ENCODE measurements at places on chromosomes 5 and 9.
A peak's percentile ranks its signal among the peaks of the same experiment; 100 is the strongest.

DNA sequence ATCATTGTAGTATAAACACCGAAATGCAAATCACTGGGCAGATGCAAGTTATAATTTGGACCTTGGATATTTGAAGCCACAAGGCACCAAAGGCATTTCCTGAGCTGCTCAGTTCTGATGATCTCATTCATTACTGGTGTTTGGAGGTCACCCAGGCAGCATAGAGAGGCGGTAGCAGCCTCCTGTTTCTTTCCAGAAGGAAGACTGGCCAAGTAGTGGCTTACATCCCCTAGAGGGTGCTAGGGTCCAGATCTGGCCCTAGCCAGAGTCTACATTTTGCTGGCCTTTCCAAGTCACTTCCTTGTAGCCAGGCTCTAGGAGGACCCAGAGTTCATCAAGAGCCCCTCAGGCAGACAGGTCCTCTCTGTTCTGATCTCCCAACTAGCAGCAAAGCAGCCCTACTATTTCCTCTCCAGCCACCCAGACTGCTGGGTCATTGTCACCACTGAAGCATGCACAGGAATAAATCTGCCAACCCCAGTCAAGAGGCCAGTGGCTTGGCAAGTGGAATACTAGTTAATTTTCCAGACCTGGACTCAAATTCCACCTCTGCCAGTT is 33.4 kb upstream of the TTC1 start:
- no peak for DNase-seq

DNA sequence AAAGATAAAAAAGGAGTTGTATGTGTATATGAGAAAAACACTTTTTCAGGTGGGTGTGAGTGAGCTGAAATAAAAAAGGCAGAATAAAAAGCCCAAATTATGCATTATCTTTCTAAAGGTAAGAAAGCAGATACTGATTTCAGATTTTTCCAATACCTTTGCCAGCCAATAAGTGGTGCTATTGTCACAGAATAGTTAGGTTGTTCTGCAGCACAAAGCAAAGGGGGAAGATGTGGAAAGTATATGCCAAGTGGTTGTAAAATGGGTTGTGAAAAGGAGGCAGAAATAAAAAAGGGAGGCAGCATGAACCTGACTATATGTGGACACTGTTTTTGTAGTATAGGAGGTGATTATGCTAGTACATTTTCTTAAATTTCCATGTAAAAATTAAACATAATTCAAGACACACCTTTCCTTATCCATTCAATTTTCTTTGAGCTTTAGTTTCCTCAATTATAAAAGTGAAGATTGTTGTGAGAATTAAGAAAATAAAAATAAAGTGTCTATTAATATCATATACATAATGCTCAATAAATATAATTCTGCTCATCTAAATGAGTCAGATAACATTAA is 106.7 kb downstream of the SMIM15 start:
- peak; percentile 7 for DNase-seq

DNA sequence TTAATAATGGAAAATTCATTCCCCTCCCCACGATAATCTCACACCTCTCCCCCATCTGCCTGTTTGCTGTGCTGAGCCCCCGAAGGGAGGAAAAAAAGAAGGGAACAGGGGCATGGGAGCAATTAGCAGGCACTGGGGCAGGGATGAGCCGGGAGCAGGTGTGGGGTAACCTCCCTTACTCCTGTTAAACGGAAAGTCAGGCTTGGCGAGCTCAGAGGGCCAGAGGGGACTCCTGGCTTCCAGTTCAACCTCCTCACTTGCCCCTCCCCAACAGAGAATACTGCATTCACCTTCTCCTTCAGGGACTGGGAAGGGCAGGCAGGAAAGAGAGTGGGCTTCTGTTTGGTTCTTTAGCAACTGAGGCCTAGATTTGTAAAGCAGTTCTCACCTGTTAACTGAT is 1.6 kb downstream of the AFAP1L1 start:
- DNase-seq: no peak

GRCh38 chr9:121878271-121878822 is 214.8 kb downstream of the TTLL11 start:
- DNase-seq: no peak

- DNase-seq: no peak
Measured at GRCh38 chr5:72248410-72248981, 71.5 kb downstream of the MRPS27 start.

DNA sequence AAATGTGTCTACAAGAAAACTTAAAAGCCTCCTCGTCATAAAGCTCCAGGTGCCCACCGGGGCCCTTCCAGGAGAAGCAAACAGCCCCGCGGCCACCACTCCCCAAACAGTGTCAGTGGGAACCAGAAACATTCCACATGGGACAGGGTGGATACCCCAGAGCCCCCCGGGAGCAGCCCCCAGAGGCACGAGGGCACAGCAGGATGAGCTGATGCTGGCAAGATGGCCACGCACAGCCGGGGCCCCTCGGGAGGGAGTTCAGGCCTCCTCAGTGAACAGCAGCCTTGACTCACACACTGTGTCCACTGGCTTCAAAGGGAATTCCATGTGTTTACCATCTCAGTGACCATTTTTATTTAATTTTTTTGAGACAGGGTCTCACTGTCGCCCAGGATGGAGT is 10.5 kb downstream of the EXD3 start:
- no peak for DNase-seq

DNA sequence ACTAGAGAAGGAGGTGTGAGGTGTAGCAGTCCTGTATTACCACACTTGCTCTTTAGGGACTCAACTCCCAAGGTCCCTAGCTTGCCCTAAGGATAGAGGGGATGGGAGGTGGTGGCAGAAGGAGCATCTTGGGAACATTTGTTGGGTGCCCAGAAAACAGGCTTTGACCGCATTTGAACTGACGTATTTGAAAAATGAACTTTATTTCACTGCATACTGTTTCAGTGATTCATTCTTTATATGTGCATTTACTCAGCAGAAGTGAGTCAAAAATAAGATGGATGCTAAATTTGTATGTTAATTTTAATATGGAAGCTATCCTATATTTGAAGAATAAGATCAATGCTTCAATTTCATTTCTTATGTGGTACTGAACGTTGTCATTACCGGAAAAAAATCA is 18.7 kb downstream of the DMRT3 start:
- no peak for DNase-seq

GRCh38 chr9:15714746-15715145 is 161.9 kb downstream of the CCDC171 start:
- no peak for DNase-seq

DNA sequence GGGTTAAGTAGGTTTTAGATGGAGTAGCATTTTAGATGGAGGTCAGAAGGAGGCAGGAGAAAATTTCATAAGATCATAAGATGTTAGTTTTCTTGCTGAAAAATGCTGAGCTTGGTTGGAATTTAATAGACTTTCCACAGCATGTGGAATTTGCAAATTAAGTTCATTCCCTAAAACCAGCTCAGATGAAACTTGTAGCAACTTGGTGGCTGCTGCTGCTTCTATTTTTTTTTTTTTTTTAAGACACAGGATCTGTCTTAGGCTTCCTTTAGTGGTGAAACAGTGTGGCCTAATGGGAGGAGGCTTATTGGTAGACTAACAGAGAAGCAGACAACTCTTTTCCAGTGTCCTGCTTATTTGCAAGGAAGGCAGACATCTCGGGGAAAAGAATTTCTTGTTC is 154.5 kb downstream of the AOPEP start:
- no peak for DNase-seq

GRCh38 chr9:109414125-109414785 is 83.9 kb downstream of the PTPN3 start:
- no peak for DNase-seq

GRCh38 chr5:83973925-83974815 is 253.5 kb upstream of the HAPLN1 start:
- DNase-seq: no peak

DNA sequence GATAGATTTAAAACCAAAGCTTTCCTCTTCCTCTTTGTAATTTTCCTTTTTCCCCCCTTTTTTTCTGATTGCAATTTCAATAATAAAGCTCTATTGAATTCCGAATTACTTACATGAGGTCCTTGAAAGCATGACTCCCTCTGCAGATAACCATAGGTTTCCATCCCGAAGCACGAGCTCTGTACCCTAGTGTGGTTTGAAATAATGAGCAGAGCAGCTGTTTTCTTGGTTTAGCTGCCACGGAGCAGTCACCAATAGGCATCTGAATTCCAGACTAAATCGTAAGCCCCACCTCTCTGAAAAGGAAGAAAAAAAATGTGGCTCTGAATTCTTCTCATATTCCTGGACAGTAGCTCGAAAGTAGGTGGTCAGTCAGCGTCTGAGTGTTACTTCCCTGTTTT is 18.5 kb upstream of the GNE start:
- DNase-seq: no peak

DNA sequence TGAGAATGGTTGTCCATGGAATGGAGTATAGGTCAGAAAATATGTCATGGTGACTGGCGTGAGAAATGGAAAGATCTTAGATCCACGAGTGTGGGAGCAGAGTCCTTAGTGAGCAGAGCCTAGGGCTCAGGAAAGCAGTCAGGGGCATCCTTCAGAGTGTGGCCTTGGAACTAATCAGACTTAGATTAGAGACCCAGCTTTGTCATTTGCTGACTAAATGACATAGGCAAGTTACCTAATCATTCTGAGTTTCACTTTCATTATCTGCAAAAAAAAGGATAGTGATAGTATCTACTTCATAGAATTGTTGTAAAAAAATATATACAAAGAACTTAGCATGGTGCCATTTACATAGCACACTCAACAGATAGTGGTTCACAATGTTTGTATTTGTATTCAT is 24.3 kb upstream of the SLIT3 start:
- DNase-seq: no peak

DNA sequence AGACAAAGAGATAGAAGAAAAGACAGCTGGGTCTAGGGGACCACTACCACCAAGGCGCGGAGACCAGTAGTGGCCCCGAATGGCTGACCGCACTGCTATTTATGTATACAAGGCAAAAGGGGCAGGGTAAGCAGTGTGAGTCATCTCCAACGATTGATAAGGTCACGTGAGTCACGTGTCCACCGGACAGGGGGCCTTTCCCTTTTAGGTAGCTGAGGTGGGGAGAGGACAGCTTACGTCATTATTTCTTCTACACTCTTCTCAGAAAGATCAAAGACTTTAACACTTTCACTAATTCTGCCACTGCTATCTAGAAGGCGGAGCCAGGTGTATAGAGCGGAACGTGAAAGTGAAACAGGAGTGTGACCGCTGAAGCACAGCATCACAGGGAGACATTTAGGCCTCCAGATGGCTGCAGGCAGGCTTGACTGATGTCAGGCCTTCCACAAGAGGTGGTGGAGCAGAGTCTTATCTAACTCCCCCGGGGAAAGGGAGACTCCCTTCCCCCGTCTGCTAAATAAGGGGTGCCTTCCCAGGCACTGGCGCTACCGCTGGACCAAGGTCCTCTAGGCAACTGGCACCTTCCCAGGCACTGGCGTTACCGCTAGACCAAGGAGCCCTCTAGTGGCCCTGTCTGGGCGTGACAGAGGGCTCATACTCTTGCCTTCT is 6.1 kb upstream of the PRR16 start:
- DNase-seq: no peak

DNA sequence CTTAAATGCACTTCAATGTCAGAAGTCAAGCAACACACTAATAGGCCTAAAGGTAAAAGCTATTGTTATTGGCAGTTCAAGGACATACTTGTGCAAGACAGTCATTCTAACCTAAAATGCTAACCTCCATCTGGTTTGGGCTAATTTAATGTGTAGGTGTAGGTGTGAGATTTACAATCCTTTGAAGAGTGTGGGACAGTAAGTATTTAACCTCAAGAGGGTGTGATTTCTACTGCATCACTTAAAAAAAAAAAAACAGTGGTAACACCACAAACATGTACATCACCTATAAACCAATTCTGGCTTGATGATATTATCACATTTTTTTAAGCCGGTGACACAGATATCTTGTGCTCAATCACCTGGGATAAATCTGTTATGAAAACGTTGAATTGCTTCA is 127.5 kb upstream of the MEF2C start:
- DNase-seq: no peak

DNA sequence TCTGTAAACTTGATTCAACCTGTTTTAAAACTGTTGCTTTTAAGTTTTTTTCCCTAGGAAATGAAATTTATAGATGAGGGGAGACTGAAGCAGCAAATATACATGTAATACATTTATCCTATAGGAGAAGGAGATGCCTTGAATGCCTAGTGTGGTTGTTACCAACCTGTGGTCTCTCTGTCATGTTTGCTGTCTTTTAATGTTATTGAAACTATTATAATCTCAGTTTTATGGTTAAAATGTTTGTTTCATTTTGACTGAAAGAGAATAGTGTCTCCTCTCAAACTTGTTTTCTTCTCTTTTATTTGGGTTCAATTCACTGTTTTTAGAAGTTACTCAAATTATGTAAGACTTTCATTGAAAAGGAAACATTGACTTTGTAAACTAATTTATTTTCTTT is 15.8 kb downstream of the MRPL22 start:
- DNase-seq: no peak

GRCh38 chr9:121725008-121725775 is 73.8 kb downstream of the DAB2IP start:
- DNase-seq: no peak

GRCh38 chr9:69496846-69497450 is 171.9 kb downstream of the ENTREP1 start:
- no peak for DNase-seq

DNA sequence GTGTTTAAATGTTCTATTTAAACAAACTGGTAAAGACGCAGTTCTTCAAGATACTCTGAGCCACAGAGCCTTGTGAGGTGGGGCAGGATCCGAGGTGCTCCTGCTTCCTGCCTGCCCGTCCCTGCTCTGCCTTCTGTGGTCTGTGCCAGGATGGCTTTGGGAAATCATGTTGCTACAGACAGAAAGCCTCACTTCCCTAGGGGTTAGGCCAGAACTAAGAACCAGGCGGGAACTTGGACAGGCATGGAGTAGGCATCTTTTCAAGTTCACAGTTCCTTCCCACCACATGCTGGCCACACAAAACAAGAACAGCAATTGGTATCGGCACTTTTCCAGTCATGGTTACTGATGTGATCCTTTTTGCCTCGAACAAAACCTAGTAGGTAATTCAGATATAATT is 67.7 kb upstream of the SPOCK1 start:
- no peak for DNase-seq

Data from CD4-positive, alpha-beta T cell treated with Interleukin-6 at 100 ng/mL for 8 hours (primary cell).